ENCODE measurements at places on chromosomes 7 and 10. TPM values are rescaled to one million over a fixed set of nuclear protein-coding genes. Genes with fewer than 3 reads are reported as not detected.

ENO4 gene
- 0.33 TPM for polyA plus RNA-seq

TMEM130 gene
- 14.0 TPM for polyA plus RNA-seq

GRCh38 chr7:37643876-37644275 lies 39.7 kb upstream of the GPR141 start:
- DNase-seq = peak; percentile 52

DNA sequence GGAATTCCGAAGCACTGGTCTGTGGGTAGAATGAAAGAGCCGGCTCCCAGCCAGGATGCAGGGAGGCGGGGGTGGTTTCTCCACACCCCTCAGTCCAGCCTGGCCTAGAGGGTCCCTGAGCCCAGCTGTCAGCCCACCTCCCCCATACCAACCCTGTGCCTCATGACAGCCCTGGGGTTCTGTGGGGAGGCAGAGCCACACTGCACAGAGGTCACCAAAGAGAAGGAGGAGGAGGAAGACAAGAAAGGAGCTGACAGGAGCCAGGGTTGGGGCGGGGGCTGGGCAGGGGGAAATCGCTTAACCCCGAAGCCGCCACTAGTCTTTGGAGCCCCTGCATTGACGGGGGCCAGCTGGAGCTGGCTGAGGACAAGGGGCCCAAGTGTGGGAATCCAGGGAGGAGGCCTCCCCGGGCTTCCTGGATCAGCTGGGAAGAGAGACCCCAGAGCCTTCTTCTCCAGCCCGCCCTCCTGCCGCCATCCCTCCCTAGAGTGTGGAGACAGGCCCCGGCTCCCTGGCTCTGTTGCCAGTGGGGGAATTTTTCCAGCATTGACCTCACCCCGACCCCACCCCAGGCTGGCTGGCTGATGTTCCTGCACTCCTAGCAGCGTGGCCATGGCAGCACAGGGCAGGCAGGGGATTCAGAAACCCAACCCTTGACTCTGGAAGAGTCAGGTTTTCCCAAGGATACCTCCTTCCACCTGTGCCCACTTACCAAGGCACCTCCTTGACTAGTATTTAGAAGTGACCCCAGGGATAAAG lies 32.5 kb downstream of the KAZALD1 start:
- no peak for DNase-seq

GRCh38 chr7:43960933-43961332 lies 34.7 kb downstream of the UBE2D4 start:
- DNase-seq = no peak

- DNase-seq = no peak
Observed at GRCh38 chr10:95289003-95289920, 1.5 kb downstream of the PDLIM1 start.

DNA sequence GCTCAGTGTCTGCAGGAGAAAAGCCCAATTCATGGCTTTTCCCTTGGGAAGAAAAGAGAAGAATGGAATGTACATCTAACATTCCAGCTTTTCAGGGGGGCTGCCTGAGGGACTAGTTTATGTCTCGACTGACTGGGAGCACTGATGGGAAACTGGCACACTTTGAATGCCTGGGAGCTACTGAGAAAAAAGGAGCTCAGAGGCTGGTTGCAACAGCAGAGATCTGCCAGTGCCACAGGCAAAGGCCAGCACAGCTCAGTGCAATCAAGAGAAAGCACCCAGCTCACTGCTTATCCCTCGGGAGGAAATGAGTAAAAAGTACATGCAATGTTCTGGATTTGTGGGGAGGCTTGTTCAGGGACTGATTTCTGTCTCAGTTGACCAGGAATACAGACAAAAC lies 226.2 kb downstream of the COBL start:
- DNase-seq = no peak

DNA sequence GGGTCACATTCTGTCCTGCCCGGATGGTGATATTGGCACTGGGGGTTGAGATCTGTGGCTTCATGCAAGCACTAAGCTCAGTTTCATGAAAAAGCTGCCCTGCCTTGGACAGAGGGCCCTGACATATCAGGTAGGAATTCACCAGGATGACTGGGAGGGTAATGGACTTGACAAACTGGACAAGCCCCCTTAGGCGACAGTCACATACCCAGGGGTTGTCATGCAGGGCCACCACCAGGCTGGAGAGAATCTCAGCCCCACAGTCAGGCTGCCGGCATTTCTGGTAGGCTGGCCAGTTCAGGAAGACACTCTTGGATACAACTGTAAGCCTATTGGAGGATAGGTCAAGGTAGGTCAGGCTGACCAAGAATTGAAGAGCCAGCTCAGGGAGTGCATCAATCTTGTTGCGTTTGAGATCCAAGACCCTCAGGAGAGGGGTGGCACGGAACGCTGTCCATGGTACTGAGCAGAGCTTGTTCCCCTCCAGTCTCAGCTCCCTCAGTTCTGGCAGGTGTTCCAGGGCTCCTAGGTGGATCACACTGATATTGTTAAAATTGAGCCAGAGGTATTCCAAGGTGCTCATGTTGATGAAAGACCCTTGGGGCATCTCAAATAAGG lies 824 bp downstream of the LRIT2 start:
- DNase-seq = no peak

DNA sequence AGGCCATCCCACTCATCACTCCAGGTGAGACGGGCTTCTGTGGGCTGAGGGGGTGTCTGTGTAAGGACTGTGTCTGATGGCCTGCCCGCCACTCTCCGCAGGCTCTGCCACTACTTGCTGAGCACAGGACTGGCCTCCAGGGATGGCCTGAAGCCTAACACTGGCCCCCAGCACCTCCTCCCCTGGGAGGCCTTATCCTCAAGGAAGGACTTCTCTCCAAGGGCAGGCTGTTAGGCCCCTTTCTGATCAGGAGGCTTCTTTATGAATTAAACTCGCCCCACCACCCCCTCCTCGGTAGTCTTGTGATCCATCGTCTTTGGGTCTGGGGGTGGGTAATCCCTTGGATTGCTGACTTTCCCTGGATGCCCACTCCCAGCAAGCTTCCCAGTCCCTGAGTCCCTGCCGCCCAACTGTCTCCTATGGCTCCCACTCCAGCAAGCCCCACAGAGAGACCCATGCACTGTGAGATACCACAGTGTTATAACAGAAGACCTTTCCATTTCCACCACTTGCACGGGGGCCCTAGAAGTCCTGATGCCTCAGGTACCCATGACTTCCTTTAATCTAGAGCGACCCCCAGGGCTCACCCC lies 4.7 kb downstream of the FXYD4 start:
- no peak for DNase-seq

- no peak for DNase-seq
Observed at GRCh38 chr7:109479388-109479787, 909.7 kb downstream of the DNAJB9 start.

Measured in H1 (cell line).